ENCODE measurements at places on chromosomes 3 and 15. TPM values are rescaled to one million over a fixed set of nuclear protein-coding genes. Genes with fewer than 3 reads are reported as not detected.

GRCh38 chr15:88209111-88209510 lies 47.4 kb downstream of the NTRK3 start:
- peaks cover 10% of the 10 kb centered on the region for H3K27me3 ChIP-seq
- no peaks in the 10 kb centered on the region for H3K36me3 ChIP-seq
- H3K4me3 ChIP-seq, result no peak overlapping the region
- H3K4me1 ChIP-seq, result no peaks in the 10 kb centered on the region

DNA sequence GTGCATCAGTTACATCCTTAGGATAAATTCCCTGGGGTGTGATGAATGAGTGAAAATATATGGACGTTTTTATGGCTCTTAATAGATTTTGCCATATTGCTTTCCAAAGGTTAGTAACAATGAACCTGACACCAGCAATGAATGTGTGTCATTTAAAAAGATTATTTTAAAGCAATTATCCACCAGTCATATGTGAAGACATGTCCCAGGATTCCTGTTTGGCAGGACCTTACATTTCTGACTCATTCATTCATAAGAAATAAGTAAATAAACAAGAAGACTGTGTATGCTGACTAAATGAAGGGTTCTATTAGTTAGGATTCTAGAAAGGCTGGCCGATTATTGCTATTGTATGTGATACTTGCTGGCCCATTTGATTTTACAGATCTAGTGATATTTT lies 201.5 kb downstream of the SOX2 start:
- no peak for DNase-seq
- no peaks in the 10 kb centered on the region for H3K4me1 ChIP-seq
- H3K4me3 ChIP-seq, result no peak overlapping the region
- no peaks in the 10 kb centered on the region for H3K36me3 ChIP-seq
- H3K27me3 ChIP-seq, result no peaks in the 10 kb centered on the region

DNA sequence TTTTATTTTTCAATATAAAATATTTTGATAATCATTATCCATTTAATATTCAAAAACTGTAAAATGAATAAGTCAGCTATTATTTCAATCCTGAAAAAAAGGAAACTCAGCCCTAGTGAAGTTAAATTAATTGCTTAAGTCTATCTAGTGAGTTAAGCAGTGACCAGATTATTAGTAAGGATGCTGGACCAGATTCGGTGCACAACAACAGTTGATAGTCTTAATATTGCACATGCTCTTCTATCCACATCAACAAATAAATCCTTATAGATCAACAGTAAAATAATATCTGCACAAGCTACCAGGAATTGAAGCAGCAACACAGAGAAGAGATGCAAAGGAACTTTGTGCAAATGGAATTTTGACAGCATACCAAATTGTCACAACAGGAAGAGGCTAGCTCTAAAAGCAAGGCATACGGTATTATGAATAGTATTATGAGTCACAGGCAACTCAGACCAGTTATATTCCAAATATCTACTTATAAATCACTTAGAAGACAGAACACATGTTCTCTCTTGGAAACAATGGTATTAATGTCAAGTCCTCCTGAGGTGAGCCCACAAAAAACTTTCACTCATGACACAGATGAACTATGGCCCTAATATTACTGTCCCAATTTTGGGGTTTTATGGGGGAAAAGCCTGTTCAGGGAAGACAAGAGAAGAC lies 24.9 kb downstream of the VPS13C start:
- no peak for DNase-seq
- peaks cover 9% of the 10 kb centered on the region for H3K4me1 ChIP-seq
- H3K4me3 ChIP-seq, result no peak overlapping the region
- no peaks in the 10 kb centered on the region for H3K27me3 ChIP-seq
- peaks cover 9% of the 10 kb centered on the region for H3K36me3 ChIP-seq

Gene HRH1
- total RNA-seq, result 4.6 TPM

Gene RLBP1
- total RNA-seq, result not detected

Gene C3orf70
- total RNA-seq, result 0.05 TPM

DNA sequence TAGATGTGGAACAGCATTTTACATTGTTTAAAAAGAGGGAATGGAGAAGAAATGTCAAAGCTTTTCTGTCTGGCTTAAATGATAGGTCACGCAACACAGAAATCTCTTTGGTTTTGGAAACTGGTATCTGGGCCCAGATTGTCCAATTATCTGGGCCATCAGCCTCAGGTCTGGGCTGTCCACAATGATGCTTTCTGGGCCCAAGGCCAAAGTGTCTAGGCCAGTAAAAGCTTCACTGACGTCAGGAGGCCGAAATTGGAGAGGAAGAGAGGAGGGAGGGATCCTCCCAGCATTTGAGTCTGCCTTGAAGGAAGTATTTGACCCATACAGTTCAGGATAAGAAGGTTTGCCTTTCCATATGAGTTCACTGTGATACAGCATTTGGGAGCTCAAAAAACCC lies 60.7 kb upstream of the ALDH1A3 start:
- peaks cover 51% of the 10 kb centered on the region for H3K27me3 ChIP-seq
- H3K36me3 ChIP-seq, result peaks cover 8% of the 10 kb centered on the region
- no peak overlapping the region for H3K27ac ChIP-seq
- DNase-seq, result no peak
- H3K4me1 ChIP-seq, result peaks cover 7% of the 10 kb centered on the region

DNA sequence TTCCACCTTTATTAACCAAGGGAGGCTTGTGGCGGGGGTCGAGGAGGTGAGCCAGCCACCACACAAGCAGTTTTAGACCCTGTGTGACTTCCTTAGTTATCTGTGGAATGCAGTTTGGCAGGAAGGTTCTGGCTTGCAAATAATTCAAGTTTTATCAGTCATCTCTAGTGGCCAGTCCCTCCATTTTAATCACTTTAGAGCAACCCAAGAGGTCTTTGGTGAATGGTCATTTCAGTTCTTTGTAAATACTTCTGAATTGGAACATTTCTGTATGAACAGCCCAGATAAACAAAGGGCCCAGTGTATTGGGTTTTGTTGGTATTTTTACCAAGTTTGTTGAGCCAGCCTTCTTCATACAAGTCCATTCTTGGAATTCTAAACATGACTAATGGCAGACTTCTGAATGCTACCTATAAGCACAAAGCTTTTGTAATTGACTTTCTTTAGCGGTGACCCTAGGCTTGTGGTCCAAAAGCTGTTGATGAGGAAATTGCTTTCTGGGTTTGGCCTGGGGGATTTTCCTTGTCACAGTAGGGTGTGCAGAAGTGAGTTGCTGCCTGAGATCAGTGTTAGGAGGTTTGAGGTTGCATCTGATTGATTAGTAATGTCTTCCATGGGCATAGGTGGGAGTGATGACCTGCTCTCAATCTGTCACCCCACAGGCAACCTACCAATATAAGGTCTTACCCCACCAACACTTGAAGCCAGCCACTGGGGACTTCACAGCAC lies 193.3 kb upstream of the TOPAZ1 start:
- peaks cover 14% of the 10 kb centered on the region for H3K4me1 ChIP-seq
- no peaks in the 10 kb centered on the region for H3K36me3 ChIP-seq
- no peak overlapping the region for H3K27ac ChIP-seq
- H3K27me3 ChIP-seq, result peaks cover 29% of the 10 kb centered on the region
- H3K4me3 ChIP-seq, result no peak overlapping the region

DNA sequence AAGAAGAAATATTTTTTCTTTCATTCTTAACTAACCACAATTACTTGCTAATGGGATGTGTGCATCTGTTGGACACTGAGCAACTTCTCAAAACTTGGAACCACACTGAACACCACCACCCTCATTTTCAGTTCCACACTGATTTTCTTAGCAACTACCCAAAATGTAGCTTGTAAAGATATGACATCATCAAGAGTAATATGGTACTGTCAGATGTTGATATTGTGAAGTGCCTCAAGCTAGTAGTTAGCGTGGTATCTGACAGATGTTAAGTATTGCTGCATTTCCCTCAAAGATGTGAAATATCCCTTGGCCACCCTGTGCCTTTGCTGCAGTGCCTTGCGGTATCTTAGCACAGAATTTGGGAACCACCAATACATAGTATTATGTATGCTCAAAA lies 9.3 kb downstream of the RFTN1 start:
- H3K4me1 ChIP-seq, result peaks cover 72% of the 10 kb centered on the region
- DNase-seq, result no peak
- peak overlapping the region; percentile 88 for H3K27ac ChIP-seq
- peaks cover 30% of the 10 kb centered on the region for H3K36me3 ChIP-seq
- H3K27me3 ChIP-seq, result no peaks in the 10 kb centered on the region

DNA sequence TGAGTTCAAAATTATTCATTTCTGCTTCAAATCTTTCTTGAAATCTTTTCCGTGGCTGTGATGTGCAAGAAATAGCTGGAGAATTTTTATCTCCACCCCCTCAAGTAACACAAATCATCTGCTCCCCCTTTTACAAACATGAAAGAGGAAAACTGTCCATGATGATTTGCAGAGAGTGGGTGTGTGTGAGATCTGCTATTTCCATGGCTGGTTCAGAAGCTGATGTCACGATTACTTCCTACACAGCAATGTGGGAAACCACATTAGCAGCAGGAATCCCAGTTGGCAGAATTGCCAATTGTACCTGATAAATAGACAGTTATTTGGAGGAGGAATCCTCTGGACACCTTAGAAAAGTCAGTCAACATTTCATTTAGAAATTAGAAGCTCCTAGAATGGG lies 75.2 kb upstream of the GRM7 start:
- H3K4me3 ChIP-seq, result no peak overlapping the region
- no peaks in the 10 kb centered on the region for H3K27me3 ChIP-seq
- no peaks in the 10 kb centered on the region for H3K36me3 ChIP-seq
- H3K4me1 ChIP-seq, result no peaks in the 10 kb centered on the region
- DNase-seq, result no peak

GRCh38 chr3:176579711-176580185 lies 617.5 kb downstream of the TBL1XR1 start:
- no peak overlapping the region for H3K4me3 ChIP-seq
- H3K27ac ChIP-seq, result no peak overlapping the region
- no peak for DNase-seq
- H3K36me3 ChIP-seq, result no peaks in the 10 kb centered on the region

Gene FANCD2
- 77.2 TPM for total RNA-seq

- no peak overlapping the region for H3K4me3 ChIP-seq
- peaks cover 25% of the 10 kb centered on the region for H3K4me1 ChIP-seq
- no peaks in the 10 kb centered on the region for H3K36me3 ChIP-seq
- no peak overlapping the region for H3K27ac ChIP-seq
- DNase-seq, result no peak
- no peaks in the 10 kb centered on the region for H3K27me3 ChIP-seq
Measured at GRCh38 chr3:185549122-185549521, 3.3 kb downstream of the LIPH start.

Measured in activated T-cell treated with anti-CD3 and anti-CD28 coated beads, Interleukin-2, amount 50 U/mL, for 72 hours (primary cell).